Left ventricle myocardium inferior (tissue), 1 donor: ENCODE measurements at places on chromosomes 3 and 15. TPM values are rescaled to one million over a fixed set of nuclear protein-coding genes. Genes with fewer than 3 reads are reported as not detected.

DNA sequence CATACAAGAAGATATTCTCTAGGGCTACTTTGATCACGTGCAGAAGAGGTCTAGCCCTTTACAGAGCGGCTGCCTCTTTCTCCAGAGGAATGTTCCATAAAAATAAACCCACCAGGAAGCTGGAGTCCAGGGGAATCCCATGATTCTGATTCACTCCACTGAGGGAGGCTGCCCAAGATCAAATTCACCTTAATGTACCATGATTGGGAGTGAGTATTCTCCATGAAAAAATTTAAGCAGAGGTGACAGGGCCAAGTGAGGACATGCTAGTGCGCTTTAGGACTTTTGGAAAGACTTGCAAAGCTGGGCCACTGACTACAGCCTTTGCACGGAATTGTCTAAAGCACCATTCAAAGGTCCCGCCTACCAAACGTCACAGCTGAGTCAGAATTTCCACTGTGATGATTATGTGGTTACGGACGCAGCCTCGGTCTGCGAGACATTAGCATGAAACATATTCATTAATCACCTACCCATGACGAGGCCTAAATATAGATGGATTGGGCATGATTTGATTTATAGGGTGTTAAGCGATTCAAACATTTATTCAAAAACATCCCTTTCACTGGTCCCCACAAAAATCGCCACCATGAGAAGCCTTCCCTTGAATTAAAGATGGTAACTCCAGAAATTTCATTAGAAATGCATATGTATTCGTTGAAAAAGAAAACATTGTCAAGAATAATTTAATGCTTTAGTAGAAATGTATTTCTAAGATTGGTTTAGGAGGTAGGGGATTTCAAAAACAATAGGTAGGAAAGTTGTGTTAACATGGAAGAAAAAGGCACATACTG lies 152.6 kb downstream of the GREM1 start:
- no peak overlapping the region for H3K27ac ChIP-seq
- DNase-seq = no peak
- H3K4me1 ChIP-seq = no peaks in the 10 kb centered on the region
- H3K36me3 ChIP-seq = no peaks in the 10 kb centered on the region
- no peaks in the 10 kb centered on the region for H3K27me3 ChIP-seq

DNA sequence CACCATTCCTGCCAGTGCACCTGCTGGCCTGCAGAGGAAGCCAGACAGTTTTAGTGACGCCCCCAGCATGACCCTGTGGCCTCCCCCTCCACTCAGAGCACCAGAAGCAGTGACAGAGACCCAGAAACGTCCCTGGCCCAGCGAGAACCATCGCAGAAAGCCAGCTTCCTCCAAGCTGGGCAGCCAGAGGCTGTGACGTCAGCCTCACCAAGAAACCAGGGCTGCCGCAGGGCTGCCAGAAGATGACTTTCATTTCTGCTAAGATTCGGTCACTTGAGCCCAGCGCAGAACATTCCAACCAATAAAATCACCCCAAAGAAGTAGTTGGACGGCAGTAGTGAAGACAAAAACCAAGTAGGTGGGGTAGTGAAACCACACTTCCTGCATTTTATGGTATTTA lies 29.6 kb upstream of the RPL32 start:
- H3K4me1 ChIP-seq = peaks cover 16% of the 10 kb centered on the region
- no peaks in the 10 kb centered on the region for H3K36me3 ChIP-seq
- DNase-seq = peak; percentile 36
- H3K27me3 ChIP-seq = peaks cover 23% of the 10 kb centered on the region

GRCh38 chr15:25797511-25797935 lies 65.6 kb downstream of the ATP10A start:
- no peak overlapping the region for H3K4me3 ChIP-seq
- H3K4me1 ChIP-seq = peaks cover 15% of the 10 kb centered on the region
- H3K27me3 ChIP-seq = peaks cover 28% of the 10 kb centered on the region
- H3K36me3 ChIP-seq = no peaks in the 10 kb centered on the region
- DNase-seq = no peak
- H3K27ac ChIP-seq = peak overlapping the region; percentile 23

DNA sequence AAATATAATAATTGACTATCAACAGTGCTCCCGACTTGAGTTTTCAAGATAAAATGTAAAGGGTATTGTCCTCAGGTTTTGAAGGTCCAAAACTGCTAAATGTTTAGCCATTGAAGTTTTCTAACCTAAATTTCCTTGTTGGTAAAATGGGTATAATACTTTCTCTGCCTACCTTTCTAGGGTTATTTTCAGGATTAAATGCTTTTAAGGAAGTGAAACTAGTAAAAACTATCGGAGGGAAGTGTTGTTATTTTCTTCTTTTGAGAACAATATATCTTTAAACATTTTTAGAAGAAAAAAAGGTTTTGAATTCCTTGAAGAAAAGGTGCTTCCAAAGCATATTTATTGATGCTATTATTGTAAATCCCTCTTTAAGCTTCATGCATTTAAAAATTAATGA lies 67.3 kb downstream of the FILIP1L start:
- no peaks in the 10 kb centered on the region for H3K27me3 ChIP-seq
- H3K36me3 ChIP-seq = no peaks in the 10 kb centered on the region
- no peak for DNase-seq
- no peak overlapping the region for H3K4me3 ChIP-seq
- H3K27ac ChIP-seq = peak overlapping the region; percentile 94
- peaks cover 67% of the 10 kb centered on the region for H3K4me1 ChIP-seq

GRCh38 chr3:171465763-171466162 lies 5.6 kb upstream of the TNIK start:
- H3K36me3 ChIP-seq = no peaks in the 10 kb centered on the region
- no peak overlapping the region for H3K27ac ChIP-seq
- peaks cover 10% of the 10 kb centered on the region for H3K4me1 ChIP-seq

GRCh38 chr3:50221411-50222168 lies 14.4 kb upstream of the GNAI2 start:
- peaks cover 19% of the 10 kb centered on the region for H3K4me1 ChIP-seq
- H3K27me3 ChIP-seq = peaks cover 10% of the 10 kb centered on the region
- no peak overlapping the region for H3K4me3 ChIP-seq
- no peak overlapping the region for H3K27ac ChIP-seq

DNA sequence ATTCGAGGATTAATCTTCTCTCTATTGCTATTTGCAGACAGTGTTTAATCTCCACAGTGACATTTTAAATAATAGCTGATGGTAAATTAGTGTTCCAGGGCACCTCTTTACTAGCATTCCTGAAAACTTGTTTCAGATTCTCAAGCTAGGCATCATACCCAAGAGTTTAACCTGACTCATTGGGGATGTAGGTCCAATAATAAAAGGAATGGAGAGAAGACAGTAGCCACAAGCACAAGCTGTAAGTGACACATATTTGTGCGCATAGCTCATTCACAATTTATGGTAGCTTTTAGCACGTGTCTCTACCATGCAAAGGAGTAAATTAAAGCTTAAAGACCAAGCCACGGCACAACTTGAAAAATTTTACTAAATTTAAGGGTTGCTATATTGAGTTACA lies 171.3 kb upstream of the FAM3D start:
- DNase-seq = no peak
- H3K4me1 ChIP-seq = no peaks in the 10 kb centered on the region
- H3K27ac ChIP-seq = no peak overlapping the region
- H3K4me3 ChIP-seq = no peak overlapping the region

DNA sequence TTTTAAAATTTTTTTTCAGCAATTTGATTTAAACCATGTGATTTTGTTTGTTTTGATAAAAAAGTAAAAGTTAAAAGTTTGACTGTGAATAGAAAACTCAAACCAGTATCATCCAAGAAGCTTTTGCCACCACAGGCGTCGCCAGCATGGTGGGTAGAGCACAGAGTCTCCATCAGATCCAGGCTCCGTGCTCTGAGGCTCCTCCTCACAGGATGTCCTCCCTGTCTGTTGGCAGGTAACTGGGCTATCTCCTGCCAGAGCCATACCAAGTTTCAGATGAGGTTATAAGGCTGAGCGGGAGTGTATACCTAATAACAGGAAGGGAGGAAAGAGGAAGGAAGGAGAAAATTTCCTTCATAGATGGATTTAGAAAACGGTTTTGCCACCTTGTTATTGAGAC lies 28.8 kb downstream of the CTDSPL start:
- H3K36me3 ChIP-seq = no peaks in the 10 kb centered on the region
- no peaks in the 10 kb centered on the region for H3K27me3 ChIP-seq
- H3K27ac ChIP-seq = peak overlapping the region; percentile 5
- no peak overlapping the region for H3K4me3 ChIP-seq
- peaks cover 78% of the 10 kb centered on the region for H3K4me1 ChIP-seq

GRCh38 chr3:58272891-58273290 lies 33.2 kb upstream of the RPP14 start:
- peaks cover 7% of the 10 kb centered on the region for H3K4me1 ChIP-seq
- H3K27ac ChIP-seq = no peak overlapping the region
- no peaks in the 10 kb centered on the region for H3K27me3 ChIP-seq
- H3K36me3 ChIP-seq = peaks cover 49% of the 10 kb centered on the region

DNA sequence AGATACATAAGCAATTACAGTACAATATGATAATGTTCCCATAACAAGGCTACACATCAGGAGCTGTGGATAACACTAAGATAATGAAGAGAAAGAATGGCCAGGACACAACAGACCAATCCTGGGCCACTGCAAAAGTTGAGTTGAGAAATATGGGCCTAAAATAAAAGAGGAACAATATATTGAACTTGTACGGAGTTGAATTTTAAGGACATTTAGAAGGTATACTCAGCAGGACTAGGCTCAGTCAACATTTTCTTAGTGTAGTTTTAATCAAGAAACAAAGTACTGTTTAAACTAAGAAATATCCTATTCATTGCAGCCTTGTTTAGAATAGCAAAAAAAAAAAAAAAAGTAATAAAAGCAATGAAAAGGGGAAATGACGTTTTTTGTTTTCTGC lies 24.3 kb downstream of the HERC1 start:
- H3K27ac ChIP-seq = no peak overlapping the region

- no peak overlapping the region for H3K4me3 ChIP-seq
- DNase-seq = no peak
- peaks cover 75% of the 10 kb centered on the region for H3K4me1 ChIP-seq
- H3K36me3 ChIP-seq = peaks cover 44% of the 10 kb centered on the region
Observed at GRCh38 chr3:156693166-156693565, 18.8 kb downstream of the TIPARP start.

DNA sequence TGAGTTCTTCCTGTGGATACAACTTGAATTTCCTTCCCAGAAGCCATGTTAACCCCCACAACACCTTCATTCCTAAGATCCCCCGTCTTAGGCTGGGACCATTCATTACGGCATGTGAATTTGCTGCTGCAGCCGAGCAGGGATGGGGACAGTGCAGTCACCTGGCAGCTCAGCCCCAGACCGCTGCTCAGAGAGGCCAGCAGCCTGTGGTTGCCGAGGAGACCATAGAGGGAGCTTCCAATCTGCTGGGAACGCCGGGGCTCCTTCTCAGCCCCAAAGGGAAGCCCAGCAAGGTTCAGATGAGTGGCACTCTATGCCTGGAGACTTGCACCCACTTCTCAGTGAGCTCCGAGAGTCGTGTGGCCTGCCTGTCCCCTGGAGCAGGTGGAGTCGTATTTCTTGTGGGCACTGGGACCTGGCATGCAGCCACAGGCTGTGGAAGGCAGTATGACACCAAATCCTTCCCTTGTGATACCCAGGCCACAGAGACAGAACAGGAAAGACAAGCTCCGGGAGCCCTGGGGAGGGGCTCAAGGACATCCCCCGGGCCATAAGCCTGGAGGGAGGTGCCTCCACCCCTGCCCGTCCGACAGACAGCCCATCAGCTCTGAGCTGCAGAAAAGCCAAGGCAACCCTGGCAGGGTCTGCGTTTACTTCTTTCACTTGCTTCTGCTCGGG lies 167.3 kb downstream of the FAM43A start:
- no peak overlapping the region for H3K4me3 ChIP-seq
- H3K27ac ChIP-seq = no peak overlapping the region
- DNase-seq = no peak
- no peaks in the 10 kb centered on the region for H3K36me3 ChIP-seq
- H3K4me1 ChIP-seq = peaks cover 35% of the 10 kb centered on the region

DNA sequence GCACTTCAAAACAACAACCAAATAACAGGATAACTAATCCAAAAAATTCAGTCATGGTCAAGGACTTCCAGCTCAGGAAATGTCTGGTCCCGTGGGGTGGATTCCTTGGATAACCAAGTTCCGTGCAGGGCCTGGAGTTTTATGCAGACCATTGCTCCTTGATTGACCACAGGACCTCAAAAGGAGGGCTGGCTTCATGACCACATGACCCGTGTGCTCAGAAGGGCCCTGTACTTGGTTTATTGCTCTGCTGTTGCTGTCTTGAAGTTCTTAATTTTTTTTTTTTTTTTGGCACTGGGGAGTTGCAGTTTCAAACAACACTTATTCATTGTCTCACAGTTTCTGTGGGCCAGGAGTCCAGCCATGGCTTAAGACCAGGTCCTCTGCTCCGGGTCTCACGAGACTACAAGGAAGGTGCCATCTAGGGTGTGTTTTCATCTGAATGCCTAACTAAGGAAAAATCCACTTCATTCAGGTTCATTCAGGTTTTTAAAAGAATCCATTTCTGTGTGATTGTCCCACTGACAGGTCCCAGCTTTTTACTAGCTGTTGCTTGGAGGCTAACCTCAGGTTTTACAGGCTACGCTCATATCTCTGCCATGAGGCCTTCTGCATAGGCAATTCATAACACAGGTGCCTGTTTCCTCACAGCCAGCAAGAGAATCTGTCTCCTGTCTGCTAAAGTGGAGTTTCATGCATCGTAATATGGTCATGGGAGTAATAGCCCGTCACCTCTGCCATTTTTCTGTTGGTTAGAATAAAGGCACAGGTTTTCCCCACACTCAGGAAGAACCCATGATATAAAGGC lies 65.3 kb downstream of the FLNB start:
- no peak overlapping the region for H3K4me3 ChIP-seq
- peak overlapping the region; percentile 2 for H3K27ac ChIP-seq
- peaks cover 32% of the 10 kb centered on the region for H3K4me1 ChIP-seq
- peaks cover 17% of the 10 kb centered on the region for H3K36me3 ChIP-seq

- H3K36me3 ChIP-seq = no peaks in the 10 kb centered on the region
- no peak for DNase-seq
Observed at GRCh38 chr3:127069814-127070440, 87.0 kb downstream of the PLXNA1 start.

DNA sequence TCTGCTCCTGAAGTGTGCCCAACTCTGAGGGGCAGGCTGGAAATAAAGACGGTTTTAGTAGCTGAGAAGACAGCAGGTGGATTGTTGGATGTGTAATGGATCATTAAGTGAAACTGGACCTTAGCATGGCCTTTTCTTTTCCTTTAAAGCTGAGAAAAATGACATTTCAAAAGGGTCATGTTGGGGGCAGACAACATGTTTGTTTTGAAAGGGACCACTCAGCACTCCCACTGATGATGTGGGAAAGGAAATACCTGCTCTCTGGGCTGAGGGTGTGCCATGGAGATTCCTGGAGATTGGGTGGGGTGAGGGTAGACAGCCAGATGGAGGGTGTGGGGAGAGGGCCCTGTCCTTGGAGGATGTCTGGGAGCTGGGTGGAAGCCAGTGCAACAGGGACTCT lies 38.4 kb downstream of the ANAPC13 start:
- no peak overlapping the region for H3K27ac ChIP-seq
- H3K36me3 ChIP-seq = no peaks in the 10 kb centered on the region
- H3K4me3 ChIP-seq = no peak overlapping the region

GRCh38 chr15:58513008-58513407 lies 81.2 kb downstream of the LIPC start:
- H3K4me1 ChIP-seq = peaks cover 22% of the 10 kb centered on the region
- DNase-seq = no peak
- H3K36me3 ChIP-seq = no peaks in the 10 kb centered on the region

Gene KIAA1143
- 32.4 TPM for total RNA-seq

Gene CCR3
- not detected for total RNA-seq

Gene CPA3
- 1.4 TPM for total RNA-seq

Gene TTLL13
- 0.19 TPM for total RNA-seq

Gene ENTPD3
- total RNA-seq = 0.11 TPM

Gene CORO2B
- 5.0 TPM for total RNA-seq
